Stimulated activated CD4-positive, alpha-beta T cell treated with anti-CD3 and anti-CD28 coated beads, Interleukin-15, amount 100 ng/mL, for 1 hour (primary cell): ENCODE measurements at places on chromosomes 11 and 22.

GRCh38 chr11:2091786-2092463, 47.3 kb downstream of the IGF2 start:
- no peak for DNase-seq

DNA sequence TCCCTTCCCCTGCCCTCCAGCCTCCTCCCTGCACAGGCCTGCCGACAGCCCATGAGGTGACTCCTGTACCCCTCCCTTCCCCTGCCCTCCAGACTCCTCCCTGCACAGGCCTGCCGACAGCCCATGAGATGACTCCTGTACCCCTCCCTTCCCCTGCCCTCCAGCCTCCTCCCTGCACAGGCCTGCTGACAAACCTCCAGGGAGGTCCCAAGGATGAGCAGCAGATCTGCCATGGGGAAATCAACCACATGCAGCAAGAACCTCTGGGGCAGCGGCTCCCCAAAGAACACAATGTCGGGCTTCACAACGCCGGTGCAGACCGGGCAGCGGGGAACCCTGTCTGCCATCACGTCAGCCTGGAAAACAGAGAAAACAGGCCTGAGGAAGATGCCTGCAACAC, 12.3 kb downstream of the SIRT3 start:
- no peak for DNase-seq

- DNase-seq = no peak
These were observed 2.3 kb upstream of the INPPL1 start for GRCh38 chr11:72222106-72222891.

DNA sequence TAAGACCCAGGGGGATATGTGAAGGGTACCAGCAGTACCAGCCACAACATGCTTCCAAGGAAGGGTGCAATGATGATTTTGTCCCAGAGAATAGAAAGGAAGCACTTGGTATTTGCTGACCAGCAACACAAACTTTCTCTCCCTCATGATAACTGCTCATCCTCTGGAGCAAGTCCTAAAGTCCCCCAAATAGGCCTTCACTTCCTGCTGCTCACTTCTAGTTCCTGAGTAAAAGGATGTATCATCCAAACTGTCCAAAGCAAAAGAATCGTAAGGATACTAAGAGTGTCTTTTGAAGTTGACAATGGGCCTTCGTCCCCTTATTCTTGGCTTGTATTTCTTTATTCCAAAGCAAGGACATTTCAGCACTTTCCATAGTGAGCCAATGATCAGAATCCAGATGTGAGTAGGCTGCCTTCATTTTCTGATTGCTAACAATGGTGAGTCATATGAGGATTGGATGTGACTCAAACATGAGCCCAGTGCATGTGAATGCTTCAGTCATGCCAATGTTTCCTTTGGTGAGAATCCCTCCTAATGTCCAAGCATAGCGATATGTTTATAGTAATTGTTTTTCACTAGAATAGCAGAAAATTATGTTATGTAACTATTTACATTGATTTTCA, 243.4 kb upstream of the POU2AF2 start:
- no peak for DNase-seq

GRCh38 chr22:47201186-47201995, 438.9 kb downstream of the TBC1D22A start:
- DNase-seq = no peak

DNA sequence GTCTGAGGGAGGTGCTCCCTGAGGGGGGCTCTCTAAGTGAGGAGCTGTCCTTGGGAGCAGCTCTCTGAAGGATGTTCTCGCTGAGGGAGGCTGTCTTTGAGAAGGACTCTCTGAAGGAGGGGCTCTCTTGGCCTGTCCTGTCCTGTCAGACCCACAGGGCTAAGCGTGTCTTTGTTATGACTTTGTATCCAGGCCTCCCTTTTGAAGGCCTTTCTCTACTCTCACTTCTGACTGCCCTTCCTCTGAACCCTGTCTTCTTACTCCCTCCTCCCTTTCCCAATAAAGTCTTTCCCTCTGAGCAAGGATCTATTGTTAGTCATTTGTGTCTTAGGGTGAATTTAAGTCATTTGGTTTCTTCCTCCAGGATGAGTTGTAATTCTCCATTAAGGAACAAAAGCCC, 330.1 kb upstream of the PLET1 start:
- no peak for DNase-seq

- no peak for DNase-seq
These were observed 175.2 kb downstream of the TMEM135 start for GRCh38 chr11:87212891-87213290.

GRCh38 chr11:125481531-125481930, 14.5 kb downstream of the FEZ1 start:
- no peak for DNase-seq
